ENCODE measurements at places on chromosomes 2 and 18. TPM values are rescaled to one million over a fixed set of nuclear protein-coding genes. Genes with fewer than 3 reads are reported as not detected.

The MSGN1 gene
- not detected for total RNA-seq

The SH3BP4 gene
- 4.1 TPM for total RNA-seq

The PTPN2 gene
- 21.2 TPM for total RNA-seq

The FNDC4 gene
- 11.4 TPM for total RNA-seq

The C1QL2 gene
- not detected for total RNA-seq

The TUBA3E gene
- total RNA-seq, result not detected

The PDE11A gene
- total RNA-seq, result 1.0 TPM

The COL3A1 gene
- 107 TPM for total RNA-seq

The KIF1A gene
- 0.14 TPM for total RNA-seq

The KCNG3 gene
- not detected for total RNA-seq

All from liver (tissue), 10 donors.